Cardiac muscle cell (in vitro differentiated cells and primary cell): ENCODE measurements at places on chromosomes 1 and 21. TPM values are rescaled to one million over a fixed set of nuclear protein-coding genes. Genes with fewer than 3 reads are reported as not detected.
A peak's percentile ranks its signal among the peaks of the same experiment; 100 is the strongest.

Gene ZNF593OS
- polyA plus RNA-seq, result 2.9 and 3.4 TPM in 2 replicates

Gene PRAMEF27
- not detected in 2 replicates for polyA plus RNA-seq

Gene CCDC181
- 5.1 and 6.5 TPM in 2 replicates for polyA plus RNA-seq

DNA sequence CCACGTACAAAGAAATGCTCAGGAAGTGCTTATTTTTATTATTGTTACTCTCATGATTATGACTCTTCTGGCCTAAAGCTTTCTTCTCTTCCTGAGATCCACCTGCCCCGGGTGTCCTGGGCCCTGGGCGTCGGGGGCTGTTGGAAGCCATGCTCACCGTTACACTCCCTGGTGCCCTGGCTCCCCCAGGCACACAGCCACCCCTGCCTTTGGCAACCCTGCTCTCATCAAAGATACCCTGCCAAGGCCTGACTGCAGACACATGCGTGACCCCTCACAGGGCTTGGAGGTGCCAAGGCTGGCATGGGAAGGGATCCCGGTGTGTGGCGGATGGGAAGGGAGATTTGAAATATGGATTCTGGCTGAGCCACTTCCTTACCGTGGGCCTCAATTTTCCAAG, 3.3 kb upstream of the KISS1 start:
- DNase-seq, result no peak

DNA sequence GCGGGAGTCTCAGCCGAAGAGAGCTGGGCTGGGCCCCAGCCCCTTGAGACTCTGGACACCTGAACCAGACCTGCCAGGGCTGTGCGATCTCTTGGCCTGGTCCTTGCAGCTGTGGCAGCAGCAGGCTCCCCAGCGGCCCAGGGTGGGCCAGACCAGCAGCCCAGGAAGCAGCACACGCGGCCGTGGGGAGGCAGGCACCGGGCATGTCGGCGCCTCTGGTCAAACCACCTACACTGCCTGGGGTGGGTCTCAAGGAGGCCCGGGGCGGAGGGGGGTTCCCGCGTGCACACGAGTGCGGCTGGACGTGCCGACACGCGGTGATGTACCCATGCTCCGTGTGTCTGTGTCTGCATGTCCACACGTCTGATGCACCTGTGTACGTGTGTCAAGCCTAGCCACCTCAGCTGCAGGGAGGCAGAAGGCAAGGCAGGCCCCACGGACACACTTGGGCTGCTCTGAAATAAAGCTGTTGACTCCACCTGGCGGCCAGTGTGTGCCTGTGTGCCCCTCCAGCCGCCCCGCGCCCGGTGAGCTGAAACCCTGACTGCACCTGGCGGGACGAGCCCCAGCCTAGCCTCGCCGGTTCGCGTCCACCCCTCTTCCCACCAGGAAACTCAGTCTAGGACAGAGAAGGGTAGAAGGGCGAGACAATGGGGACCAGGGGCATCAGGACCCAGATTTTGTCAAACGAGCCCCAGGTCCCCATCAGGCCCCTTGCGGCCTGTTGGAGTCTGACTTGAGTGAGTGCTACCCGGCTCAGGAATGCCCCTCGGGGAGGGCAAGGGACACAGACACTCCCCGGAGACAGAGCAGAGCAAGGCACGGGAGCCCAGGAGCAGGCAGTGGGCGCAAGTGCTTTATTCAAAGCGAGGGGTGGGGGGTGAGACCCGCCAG, 11.6 kb downstream of the SCNN1D start:
- DNase-seq, result peak; percentile 84

DNA sequence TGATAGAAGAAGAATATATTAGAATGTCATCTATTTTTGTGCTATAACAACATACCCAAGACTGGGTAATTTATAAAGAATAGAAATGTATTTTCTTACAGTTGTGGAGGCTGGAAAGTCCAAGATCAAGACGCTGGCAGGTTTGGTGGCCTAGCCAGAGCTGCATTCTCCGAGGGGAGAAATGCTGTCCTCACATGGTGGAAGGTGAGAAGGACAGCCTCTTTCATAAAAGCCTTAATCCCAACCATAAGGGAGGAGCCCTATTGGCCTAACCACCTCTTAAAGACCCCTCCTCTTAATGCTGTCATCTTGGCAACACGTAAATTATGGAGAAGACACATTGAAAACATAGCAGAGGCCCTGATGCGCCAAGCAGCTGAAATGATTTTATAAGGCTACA, 60.1 kb upstream of the KAZN start:
- DNase-seq, result no peak

- DNase-seq, result no peak
Measured at GRCh38 chr1:156935505-156936128, 15.2 kb downstream of the LRRC71 start.

DNA sequence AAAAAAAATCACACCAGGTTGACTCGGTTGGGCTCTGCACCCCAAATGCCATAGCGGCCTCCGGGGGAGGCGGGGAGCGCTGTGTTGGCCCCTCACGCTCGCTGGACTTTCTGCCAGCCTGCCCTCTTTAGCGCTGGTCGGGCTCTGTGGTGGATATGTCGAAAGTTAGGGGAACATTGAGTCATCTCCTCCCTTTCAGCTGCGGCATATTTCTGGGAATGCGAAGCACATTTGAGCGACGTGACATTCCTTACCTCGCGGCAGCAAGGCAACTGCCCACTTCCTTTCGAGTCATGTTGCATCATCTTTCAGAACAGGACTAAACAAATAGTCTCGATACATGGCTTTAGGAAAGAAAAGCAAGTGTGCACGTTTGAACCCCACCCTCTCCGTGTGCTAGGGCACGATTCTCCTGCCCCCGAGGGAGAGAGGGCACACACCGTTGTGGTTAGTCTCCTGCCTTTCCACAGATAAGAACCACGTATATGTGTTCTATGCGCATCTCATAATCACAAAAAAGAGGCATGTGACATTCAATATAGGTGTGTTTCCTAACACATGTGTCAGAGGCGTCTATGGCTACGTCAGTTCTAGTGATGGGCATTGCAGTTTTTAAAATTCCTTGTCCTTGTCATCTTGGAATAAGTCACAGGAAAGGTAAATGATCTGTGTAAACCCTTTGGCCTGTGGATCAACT, 105.9 kb upstream of the SLC45A1 start:
- DNase-seq, result no peak

GRCh38 chr1:209686322-209686721, 11.1 kb downstream of the G0S2 start:
- DNase-seq, result no peak

DNA sequence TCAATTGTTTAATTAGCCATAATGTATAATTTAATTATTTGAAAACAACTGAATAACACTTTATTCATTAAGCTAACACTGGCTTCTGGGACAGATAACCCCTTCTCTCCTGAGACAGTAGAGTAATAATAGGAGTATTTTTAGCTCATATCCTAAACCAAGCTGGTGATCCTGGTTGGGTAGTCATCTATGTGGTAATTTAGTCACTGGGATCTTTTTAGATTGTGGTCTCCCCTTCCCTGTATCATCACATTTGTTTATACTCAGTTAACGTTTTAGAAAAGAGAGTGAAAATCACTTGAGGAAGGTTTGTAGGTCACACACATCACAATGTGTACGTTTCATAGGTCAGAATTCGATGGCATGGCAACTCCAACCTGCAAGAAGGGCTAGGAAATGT, 1356.6 kb upstream of the ADGRL2 start:
- no peak for DNase-seq

DNA sequence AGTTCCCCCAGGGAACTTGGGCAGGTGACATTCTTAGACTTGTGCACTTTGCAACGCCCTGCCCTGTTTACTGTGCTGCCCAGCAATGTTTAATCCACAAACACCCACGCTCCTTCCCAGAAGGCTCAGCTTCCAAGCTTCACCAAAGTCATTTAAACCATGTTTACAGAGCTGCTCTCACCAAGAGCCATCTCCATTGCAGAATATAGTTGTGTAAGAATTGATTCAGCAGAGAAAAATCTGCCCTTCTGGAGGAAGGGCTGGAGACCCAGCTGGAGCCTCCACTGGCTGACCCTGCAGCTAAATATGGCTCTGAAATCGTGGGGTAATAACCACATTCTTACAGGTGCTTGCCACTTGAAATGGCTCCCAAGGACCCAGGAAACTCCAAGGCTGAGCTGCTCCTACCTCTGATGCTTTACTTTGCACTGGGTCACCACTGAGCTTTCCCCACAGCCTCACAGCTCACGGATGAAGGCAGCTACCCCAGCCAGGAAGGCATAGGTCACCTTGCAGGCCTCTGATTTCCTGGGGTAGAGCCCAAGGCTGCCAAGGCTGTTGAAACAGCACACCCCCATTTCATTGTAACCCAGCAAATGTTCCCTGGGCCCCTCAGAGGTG, 8.7 kb downstream of the CAPN2 start:
- peak; percentile 79 for DNase-seq

- DNase-seq, result no peak
Measured at GRCh38 chr1:61301824-61302657, 219.7 kb downstream of the NFIA start.

GRCh38 chr1:170872663-170873062, 62.7 kb upstream of the MROH9 start:
- no peak for DNase-seq
